Activated T-helper 1 cell treated with anti-CD3 and anti-CD28 coated beads, Interleukin-2, amount 50 U/mL, for 16 hours (primary cell): ENCODE measurements at places on chromosomes 7 and 10.

GRCh38 chr7:85773116-85773728 lies 586.4 kb upstream of the SEMA3D start:
- DNase-seq: no peak

GRCh38 chr7:77960336-77960735 lies 161.8 kb downstream of the PHTF2 start:
- DNase-seq: no peak

GRCh38 chr7:80851896-80852476 lies 66.9 kb downstream of the SEMA3C start:
- no peak for DNase-seq

DNA sequence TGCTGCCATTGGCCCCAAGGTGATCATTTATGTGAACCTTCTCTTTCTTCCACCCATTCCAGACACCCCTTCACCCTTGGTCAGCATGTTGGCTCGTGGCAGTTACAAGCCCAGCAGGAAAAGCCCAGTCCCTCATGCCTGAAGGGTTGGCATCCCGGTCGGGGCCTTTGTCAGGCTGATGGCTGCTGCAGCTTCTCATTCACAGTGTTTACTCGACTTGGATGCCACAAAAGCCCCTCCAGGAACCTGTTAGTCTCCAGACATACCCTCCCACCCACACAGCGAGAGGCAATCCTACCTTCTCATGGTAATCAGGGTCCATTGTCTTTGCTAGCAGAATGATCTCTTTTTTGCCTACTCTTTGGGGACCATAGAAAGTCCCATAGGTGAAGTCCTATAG lies 200.8 kb upstream of the PFKP start:
- DNase-seq: no peak

DNA sequence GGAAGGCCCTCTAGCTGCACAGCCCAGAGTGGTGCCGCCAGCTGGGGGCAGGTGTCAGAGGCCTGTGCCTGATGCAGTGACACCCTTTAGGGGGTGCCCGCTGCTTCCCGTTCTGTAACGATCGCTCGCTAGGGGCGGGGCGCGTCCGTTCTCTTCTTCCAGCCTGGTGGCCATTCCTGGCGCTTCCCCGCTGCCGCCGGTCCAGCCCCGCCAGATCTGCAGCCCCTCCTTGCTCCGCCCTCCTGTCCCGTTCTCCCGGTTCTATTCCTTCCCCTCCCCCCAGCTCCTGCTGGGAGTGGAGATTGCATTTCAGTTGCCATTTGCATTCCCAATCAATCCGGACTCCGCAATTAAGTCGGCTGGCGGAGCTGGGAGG lies 39.2 kb downstream of the AGAP3 start:
- no peak for DNase-seq
